ENCODE measurements at places on chromosomes 3 and 15.

GRCh38 chr3:101802179-101802578 is 23.2 kb downstream of the NXPE3 start:
- no peak for DNase-seq

- no peak for DNase-seq
Measured at GRCh38 chr3:64244011-64244942, 19.0 kb upstream of the PRICKLE2 start.

DNA sequence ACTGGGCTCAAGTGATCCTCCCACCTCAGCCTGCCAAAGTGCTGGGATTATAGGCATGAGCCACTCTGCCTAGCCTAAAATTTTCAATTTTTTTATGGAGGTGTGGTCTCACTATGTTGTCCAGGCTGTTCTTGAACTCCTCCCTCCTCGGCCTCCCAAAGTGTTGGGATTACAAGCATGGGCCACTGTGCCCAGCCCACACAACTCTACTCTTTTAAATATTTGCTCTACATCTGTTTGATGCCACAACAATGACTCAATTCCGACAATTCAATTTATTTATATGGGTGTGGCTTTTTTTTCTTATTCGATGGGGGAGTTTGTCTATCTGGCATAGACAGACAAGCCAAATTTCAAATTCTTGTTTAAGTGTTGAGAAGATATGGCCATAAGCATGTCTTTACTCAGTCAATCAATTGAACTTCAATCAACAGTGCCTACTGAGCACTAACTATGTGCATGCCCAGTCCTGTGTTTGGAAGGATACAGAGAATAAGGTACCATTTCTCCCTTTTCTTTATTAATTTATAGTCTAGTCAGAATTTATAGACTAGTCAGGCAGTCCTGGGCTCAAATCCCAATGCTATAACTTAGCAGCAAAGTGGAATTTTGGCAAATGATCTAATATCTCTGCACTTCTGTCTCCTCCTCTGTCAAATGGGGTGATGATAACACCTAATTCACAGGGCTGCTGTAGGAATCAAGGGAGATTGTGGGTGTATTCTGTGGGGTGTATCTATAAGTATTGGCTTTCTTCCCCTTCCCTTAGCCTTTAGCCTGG is 54.6 kb upstream of the PIAS1 start:
- no peak for DNase-seq

GRCh38 chr3:71423151-71423906 is 160.2 kb downstream of the FOXP1 start:
- DNase-seq, result no peak

DNA sequence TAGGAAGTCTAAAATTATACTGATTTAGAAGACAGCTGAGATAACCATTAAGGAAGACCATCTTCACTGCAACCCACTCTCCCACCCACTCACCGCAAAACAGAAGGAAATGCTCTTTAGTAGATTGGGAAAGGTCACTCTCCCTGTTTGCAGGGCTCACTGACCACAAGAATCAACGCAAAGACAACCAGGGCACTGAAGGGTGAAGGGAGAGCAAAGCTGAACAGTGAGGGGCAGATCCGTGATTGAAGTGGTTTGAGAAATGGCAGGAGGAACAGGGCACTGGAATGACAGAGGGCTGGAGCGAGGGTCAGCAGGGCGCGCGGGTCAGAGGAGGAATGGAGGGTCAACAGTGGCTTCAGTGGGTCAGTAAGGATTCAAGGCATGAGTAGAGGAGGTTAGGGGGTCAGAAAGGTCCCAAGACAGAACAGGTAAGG is 520 bp downstream of the MESD start:
- no peak for DNase-seq

DNA sequence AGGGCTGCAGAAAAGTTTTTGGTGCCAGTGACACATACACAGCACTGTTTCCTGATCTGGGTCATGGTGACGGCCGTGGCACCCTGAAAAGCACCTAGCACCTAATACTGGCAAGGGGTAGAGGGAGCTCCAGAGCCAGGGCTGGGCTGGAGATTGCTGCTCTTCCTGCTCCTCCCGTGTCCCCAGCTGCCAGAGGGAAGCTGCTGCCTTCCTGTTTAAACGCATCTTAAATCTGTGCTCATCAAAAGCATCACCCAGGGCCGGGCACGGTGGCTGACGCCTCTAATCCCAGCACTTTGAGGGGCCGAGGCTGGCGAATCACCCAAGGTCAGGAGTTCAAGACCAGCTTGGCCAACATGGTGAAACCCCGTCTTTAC is 156.7 kb upstream of the MEF2A start:
- DNase-seq, result no peak

DNA sequence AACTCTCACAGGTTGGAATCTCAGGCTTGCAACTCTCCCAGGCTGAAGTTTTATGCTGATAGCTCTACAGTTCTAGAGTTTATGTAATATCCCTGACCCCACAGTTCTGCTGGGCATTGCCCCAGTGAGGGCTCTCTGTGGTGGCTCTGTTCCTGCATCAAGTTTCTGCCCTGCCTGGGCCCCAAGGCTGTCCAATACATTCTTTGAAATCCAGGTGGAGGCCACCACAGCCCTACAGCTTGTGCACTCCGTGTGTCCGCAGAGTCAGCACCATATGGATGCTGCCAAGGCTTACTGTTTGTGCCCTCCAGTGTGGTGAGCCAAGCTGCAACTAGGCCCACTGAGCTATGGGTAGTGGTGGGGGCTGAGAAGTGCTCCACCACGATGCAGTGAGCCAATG is 1141.2 kb upstream of the EPHA6 start:
- DNase-seq, result no peak

DNA sequence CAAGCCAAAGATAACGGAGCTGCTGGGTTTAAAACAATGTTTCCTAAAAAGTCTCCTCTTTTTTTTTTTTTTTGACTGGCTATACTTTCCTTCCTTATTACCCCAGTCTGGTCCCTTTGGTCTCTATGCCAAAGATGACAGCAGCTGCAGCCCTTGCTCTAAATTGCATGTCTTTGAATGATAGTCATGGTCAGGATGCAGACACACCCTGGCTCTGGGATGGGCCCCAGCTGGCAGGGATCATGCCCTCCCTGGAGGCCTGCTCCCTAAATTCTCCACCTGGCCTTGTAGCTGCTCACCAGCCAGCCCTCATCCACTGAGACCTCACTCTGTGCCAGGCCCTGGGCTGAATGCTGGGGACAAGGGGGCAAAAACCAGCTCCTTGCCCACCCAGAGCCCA is 95.8 kb downstream of the MESD start:
- DNase-seq, result no peak

DNA sequence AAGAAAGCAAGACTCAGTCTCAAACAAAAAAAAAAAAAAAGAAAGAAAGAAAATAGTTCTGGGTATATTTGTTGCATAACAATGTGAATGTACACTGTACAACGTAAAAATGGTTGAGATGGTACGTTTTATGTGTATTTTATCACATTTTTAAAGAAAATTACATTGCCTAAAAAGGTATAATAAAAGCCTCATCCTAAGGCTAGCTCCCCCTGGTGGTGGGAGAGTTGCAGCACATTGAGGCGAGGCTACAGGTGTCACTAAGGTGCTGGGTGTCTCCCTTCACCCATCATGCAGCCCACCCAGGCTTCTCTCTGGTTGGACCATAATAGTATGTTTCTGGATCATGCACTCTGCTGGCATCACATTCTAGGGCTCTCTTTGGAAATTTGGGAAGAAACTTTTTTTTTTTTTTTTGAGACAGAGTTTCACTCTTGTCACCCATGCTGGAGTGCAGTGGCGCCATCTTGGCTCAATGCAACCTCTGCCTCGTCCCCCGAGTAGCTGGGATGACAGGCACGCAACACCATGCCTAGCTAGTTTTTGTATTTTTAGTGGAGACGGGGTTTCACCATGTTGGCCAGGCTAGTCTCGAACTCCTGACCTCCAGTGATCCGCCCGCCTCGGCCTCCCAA is 12.4 kb upstream of the RAB11A start:
- peak; percentile 33 for DNase-seq

DNA sequence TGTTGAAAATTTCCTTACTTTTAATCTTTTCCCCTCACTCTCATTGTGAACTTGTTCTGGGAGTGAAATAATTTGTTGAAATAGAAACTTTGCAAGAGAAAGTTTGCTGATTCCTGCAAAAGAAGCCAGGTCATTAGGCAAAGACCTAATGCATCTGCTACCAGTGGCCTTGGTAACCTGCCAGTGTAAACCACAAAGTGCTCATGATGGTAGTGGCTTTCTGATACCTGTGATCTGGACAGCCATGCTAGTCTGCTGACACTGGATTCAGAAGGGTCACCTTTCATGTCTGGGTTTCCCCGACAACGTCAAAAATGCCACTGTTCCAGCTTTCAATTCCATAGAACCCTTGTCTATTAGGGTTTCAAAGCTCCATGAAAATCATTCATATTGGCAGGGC is 123.7 kb upstream of the MCTP2 start:
- DNase-seq, result no peak

DNA sequence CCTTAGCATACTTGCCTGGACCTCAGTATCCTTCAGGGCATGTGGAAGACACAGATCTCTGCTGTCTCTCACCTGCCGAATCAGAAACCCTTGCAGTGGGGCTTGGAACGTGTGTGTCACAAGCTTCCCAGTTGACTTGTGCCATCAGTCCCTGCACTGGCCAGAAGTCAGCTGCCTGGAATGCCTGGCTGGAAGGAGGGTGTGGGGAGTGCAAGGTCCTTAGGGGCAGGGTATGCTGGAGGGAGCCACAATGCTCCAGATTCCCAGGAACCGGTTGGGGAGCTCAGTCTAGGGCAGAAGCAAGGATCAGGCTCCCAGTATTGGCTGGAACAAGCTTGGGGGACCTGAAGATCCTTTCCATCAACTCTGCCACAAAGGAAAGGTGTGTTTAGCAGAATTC is 27.1 kb downstream of the SPSB4 start:
- DNase-seq, result no peak

All from hippocampal formation (tissue), 2 donors.